ENCODE measurements at places on chromosomes 6 and 20. TPM values are rescaled to one million over a fixed set of nuclear protein-coding genes. Genes with fewer than 3 reads are reported as not detected.

SNX21 gene
- 1.7 TPM for total RNA-seq

- H3K36me3 ChIP-seq, result peaks cover 51% of the 10 kb centered on the region
- H3K4me3 ChIP-seq, result no peak overlapping the region
- peak; percentile 20 for DNase-seq
These were observed 4.1 kb upstream of the LIME1 start for GRCh38 chr20:63732118-63733095.

EPPIN gene
- not detected for total RNA-seq

DNA sequence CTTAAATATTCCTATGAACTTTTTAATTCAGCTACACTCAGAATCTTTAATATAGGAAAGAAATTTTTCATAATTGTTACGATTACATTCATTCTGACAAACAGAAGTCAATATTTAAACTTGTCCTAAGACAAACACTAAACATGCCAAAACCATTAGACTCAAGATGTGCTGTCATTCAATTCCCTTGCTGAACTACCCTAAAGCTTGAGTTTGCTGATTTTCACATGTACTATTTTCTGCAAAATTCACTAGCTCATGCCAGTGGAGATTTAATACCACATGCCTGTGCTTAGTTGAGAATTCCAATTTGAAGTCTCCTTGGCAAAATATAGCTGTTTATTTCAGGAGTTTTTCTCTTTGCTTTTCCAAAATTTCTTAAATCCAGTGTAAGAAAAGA is 448.0 kb downstream of the COL12A1 start:
- no peaks in the 10 kb centered on the region for H3K27me3 ChIP-seq
- H3K4me1 ChIP-seq, result no peaks in the 10 kb centered on the region

RPP40 gene
- 6.3 TPM for total RNA-seq

DNA sequence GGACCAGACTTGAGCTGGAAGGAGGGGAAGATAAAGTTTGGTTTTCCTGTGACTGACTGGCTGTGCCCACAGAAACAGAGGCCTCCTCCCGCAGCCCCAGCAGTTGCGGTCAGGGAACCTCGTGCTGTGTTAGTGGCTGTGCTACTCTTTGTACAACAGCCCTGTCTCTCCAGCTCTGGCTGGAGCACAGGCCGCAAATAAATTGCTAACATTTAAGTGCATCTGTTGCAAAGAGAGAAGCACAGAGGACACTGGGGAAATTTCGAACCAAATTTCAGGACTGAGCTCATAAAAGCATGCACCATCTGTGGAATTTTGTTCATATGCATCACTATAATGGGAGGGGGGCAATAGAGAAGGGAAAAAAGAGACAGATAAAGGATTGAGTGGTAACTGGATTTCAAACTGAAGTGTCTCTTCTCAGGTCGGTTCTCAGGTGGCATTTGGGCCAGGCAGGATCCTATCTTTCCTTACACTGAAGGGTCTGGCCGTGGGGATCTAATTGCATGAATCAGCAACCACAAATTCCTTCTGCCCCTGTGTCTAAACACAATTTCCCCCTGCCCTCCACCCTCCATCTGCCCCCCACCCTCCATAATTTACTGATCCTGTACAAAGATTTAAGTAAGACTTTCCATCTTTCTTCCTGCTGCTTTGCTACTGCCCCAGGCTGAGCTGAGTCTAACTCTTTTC is 88.9 kb upstream of the ATXN1 start:
- DNase-seq, result no peak
- H3K4me1 ChIP-seq, result peaks cover 22% of the 10 kb centered on the region
- H3K27me3 ChIP-seq, result peaks cover 16% of the 10 kb centered on the region
- H3K27ac ChIP-seq, result no peak overlapping the region
- H3K4me3 ChIP-seq, result no peak overlapping the region

Data from activated CD8-positive, alpha-beta T cell treated with anti-CD3 and anti-CD28 coated beads, Interleukin-2, amount 10 ng/mL, durations not matched to agents 7 days and 5 days (primary cell).